CD4-positive, alpha-beta T cell treated with Interferon gamma for 1 hour (primary cell): ENCODE measurements at places on chromosomes 11 and 22.

DNA sequence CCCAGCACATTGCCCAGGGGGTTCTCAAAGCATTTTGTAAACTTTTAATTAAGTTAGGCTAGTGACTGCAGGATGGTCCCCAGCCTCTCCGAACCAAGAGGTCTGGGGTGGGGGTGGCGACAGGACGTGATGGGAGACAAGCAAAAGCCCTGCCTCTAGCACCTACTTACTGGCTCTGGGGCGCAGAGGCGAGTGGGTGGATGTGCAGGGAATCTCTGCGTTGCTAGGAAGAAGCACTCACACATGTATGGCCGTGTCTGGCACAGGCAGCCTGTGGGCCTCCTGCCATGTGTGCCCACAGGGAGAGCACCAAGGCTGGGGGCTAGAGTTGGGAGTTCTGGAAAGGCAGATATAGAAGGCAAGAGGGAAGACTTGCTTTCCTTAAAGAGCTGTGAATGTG, 6.3 kb downstream of the OPCML start:
- no peak for DNase-seq

DNA sequence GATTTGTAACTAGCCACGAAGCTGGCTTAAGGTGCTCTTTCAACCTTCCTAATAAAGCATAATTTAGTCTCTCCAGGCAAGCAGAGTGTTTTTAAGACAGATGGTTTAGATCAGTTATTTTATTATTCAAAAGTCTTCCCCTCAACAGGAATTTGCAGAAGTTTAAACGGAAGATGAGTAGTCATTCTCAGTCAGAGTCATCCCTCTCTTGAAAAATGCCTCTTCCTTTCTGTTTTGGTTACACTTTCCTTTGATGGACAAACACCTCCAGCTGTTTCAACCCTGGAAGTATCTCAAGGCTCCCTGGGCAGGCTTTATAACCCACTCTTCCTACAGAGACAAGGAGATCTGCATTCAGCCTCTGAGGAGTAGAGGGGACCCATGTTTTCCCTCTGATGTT, 60.3 kb upstream of the POU2AF2 start:
- no peak for DNase-seq

DNA sequence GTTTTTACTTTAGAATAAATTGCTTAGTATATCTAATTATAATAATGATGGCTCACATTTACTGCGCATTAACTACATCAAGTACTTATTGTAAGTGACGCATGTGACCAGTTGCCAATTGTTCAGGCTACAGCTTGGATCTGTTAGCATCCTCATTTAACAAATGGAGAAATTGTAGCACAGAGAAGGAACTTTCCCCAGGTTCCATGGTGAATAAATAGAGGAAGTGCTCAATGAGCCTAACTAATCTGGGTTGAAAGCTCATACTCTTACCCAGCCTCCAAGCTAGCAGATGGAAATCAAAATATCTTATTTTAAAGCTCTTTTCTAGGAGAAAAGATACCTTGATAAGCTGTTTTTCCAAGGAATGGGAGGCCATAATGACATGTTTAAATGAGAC, 19.8 kb downstream of the MMP27 start:
- DNase-seq = no peak

- no peak for DNase-seq
These were observed 6.3 kb downstream of the ZBTB3 start for GRCh38 chr11:62747475-62748160.

- no peak for DNase-seq
These were observed 21.0 kb upstream of the HTATIP2 start for GRCh38 chr11:20342347-20343141.

- no peak for DNase-seq
These were observed 410.9 kb upstream of the B3GAT1 start for GRCh38 chr11:134822897-134823296.

DNA sequence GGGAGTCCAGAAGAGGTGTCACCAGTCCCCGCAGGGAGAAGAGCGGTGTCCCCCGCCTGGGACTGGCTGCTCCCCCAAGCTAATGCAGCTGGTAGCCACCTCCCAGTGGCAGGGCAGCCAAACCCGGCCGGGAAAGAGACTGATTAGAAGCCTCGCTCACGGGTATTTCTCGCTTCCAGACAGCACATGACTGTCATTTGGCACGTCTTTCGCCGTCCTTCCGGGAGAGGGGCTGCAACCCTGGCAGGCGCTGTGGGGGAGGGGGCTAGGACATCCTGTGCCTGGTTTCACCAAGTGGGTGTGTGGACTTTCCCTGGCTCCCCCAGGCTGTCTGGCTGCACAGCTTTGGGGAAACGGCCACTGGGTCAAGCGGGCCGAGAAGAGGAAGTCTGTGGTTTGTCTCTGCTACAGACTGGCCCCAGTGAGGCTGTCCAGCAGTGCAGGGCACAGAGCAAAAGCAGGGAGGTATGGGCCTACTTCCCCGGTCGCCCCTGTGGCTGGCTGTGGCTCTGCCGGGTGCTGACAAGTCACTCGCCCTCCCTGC, 3.8 kb downstream of the CD81 start:
- peak; percentile 59 for DNase-seq

DNA sequence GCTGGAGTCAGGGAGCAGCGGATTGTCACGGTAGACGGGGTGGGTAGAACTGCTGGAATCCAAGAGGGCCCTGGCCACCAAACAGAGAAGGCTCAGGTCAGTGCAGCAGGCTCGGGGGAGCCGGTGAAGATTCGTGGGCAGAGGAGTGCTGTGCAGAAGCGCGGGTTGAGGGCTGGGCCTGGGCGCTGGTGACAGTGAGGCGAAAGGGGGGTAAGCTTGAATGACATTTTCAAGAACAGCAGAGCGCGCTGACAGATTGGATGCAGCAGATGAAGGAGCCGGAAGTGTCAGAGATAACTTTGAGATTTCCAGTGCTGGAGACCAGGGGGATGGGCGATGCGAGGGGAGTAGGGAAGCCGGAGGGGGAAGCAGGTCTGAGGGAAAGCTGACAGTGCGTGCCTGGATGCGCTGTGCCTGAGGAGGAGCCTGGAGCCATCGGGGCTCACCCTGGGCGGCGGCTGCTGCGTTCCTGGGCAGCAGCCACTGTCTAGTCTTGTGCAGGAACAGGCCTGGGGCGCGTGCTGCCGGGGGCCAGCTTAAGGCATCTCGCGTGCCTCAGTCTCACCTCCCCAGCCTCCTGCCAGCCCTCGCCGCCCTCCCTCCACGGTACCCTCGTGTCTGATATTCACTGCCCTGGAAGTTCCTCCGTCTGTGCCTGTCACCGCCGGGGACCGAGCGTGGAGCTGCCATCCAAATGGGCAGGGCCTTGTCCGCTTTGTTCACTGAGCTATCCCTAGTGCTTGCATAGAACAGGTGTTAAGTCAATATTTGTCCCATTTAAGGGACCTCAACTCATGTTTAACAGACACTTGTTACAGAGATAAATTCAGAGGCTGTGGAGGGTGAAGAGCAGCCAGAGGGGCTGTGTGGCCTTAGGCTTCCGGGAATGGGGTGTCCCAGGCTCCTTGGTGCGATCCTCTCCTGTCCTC, 5.2 kb downstream of the GRIK4 start:
- no peak for DNase-seq

DNA sequence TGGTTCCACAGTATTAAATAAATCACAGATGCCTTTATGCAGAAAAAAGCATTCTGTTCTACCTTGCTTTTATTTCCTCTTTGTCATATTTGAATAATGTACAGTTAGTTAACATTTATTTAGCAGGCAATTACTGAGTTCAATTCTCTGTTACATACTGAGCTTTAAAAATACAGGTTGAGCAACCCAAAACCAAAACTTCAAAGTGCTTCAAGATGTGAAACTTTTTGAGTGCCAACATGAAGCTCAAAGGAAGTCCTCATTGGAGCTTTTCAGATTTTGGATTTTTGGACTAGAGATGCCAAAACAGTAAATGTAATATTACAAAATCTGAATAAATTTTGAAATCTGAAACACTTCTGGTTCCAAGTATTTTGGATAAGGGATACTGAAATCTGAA, 54.1 kb downstream of the PDHX start:
- DNase-seq = no peak
